ENCODE measurements at places on chromosomes 16 and 17.

- DNase-seq: no peak
These were observed 57.0 kb downstream of the USP10 start for GRCh38 chr16:84756830-84757229.

- DNase-seq: peak; percentile 73
These were observed 11.9 kb upstream of the AURKB start for GRCh38 chr17:8222380-8222629.

- DNase-seq: no peak
These were observed 17.0 kb downstream of the CNTNAP1 start for GRCh38 chr17:42699415-42699740.

GRCh38 chr17:41326173-41327145, 10.9 kb upstream of the KRTAP17-1 start:
- DNase-seq: no peak

- DNase-seq: no peak
These were observed 151.2 kb downstream of the ZNF423 start for GRCh38 chr16:49704586-49705155.

- no peak for DNase-seq
These were observed 2.0 kb downstream of the SMIM22 start for GRCh38 chr16:4796982-4797804.

DNA sequence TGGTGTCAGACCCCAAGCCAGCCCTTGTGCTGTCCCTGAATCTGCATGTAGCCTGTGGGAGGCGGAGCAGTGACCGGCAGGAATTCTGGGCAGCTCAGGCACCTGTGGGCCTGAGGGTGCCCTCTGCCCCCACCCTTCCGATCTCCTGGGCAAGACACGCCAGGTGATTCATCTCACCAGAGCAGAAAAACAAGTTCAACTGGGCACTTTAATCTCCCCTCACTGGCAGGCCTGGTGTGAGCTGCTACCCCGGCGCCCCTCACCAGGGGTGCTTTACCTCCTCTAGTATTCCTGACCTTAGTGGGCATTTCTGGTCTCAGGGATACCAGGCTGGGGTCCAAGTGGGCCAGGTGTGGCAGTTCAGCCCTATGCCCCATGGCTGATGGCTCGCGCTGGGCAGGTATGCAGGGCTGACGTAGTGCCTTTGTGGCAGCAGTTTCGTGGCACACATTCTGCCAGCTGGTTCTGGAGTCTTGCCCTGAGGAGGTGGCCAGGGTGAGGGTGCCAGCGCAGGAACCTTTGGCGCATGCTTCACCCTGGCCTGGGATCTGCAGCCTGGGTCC, 6.0 kb downstream of the ERBB2 start:
- DNase-seq: no peak

- DNase-seq: no peak
These were observed 367 bp downstream of the MGRN1 start for GRCh38 chr16:4624827-4625559.

Measured in NCI-H526 (cell line).